ENCODE measurements at places on chromosomes 4 and X.

GRCh38 chrX:68914479-68914946, 85.7 kb downstream of the EFNB1 start:
- no peak for DNase-seq
- no peaks in the 10 kb centered on the region for H3K4me1 ChIP-seq
- H3K36me3 ChIP-seq, result no peaks in the 10 kb centered on the region

DNA sequence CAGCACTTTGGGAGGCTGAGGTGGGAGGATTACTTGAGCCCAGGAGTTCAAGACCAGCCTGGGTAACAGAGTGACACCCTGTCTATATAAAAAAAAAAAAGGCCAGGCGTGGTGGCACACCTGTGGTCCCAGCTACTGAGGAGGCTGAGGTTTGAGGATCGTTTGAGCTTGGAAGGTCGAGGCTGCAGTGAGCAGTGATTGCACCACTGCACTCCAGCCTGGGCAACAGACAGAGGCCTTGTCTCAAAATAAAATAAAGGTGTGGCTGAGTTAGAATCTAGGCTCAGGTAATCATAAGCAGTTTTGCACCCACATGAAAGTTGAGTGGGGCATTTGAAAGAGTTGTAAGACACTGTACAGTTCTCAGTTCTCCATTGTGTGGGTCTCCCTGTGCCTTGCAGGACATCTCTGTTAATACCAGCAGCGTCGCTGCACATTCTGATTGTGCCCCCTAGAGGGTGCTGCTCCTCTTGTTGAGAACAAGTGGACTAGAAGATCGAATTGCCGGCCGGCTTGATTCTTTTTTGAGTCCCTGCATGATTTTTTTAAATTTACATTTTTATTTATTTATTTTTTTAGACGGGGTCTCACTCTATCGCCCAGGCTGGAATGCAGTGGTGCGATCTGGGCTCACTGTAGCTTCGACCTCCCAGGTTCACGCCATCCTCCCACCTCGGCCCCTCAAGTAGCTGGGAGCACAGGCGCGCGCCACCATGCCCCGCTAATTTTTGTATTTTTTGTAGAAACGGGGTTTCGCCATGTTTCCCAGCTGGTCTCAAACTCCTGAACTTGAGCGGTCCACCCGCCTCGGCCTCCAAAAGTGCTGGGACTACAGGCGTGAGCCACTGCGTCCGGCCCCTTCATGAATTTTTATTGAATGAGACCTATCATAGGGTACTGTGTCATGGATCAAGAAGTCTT, 73.6 kb upstream of the RBMX start:
- no peak for DNase-seq
- H3K4me3 ChIP-seq, result no peak overlapping the region
- H3K4me1 ChIP-seq, result no peaks in the 10 kb centered on the region
- H3K27me3 ChIP-seq, result no peaks in the 10 kb centered on the region
- H3K27ac ChIP-seq, result no peak overlapping the region

DNA sequence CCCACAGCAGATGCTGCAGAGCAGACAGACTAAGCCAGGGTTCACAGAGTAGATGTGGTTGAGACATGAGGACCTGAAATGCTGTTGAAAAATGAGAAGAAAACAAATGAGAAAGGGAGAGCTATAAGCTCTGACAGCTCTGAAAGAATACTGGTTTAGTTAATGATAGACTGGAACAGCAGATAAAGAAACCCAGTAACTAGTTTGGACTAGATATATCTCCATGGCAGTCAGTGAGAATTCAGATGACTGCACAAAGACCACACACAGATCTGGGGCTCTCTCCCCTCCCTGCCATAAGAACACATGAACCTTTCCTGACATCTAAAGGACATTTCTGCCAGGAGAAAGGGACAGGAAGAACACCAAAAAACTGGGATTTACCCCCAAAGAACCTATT, 8.2 kb downstream of the NAA11 start:
- no peak overlapping the region for H3K27ac ChIP-seq
- H3K4me1 ChIP-seq, result no peaks in the 10 kb centered on the region
- no peaks in the 10 kb centered on the region for H3K36me3 ChIP-seq
- no peak for DNase-seq
- H3K4me3 ChIP-seq, result no peak overlapping the region

DNA sequence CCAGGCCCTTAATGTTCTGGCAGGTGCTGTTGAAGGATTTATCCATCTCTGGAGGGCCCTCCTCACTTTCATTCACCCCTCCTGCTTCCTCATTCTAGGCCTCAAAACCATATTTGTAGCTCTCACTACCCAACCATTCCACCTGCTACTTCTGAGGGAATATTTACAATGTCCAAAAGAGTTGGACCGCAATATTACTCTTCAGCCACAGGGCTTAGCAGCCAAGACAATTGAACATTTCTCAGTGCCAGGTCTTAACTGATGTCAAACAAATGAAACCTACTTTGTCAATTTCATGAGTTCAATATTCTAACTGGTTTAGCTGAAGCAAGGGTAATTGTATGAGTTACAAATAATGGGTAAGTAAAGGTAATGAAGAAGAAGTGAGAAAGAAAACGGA, 113.2 kb downstream of the ENOX2 start:
- no peaks in the 10 kb centered on the region for H3K4me1 ChIP-seq
- H3K4me3 ChIP-seq, result no peak overlapping the region
- DNase-seq, result no peak
- H3K27me3 ChIP-seq, result no peaks in the 10 kb centered on the region
- H3K36me3 ChIP-seq, result no peaks in the 10 kb centered on the region

DNA sequence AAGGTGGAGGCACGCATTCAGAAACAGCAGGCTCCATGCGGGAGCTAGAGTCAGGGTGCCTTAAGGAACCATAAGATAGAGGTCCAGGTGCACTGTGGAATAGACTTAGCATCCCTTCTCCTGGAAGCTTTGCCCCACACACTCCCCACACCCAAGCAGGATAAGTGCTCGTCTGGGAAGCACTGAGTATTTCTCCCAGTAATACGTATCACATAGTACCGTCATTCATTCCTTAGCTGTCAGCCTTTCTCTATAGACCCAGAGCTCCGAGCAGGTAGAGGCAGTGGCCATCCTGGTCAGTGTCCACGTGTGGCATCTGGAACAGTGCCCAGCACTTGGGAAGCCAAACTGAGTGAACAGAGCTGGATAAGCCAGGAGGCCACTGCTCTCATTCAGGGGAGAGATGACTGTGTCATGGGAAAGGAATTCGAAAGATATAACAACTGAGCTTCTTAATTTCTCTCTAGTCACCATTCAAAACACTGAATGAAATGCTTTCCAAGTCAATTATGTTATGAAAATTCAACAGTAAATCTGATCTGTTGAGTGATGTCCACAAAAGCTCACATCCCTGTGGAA, 9.9 kb downstream of the APBB2 start:
- no peaks in the 10 kb centered on the region for H3K36me3 ChIP-seq
- H3K4me3 ChIP-seq, result no peak overlapping the region
- no peak overlapping the region for H3K27ac ChIP-seq
- peaks cover 43% of the 10 kb centered on the region for H3K4me1 ChIP-seq
- no peak for DNase-seq

- H3K27me3 ChIP-seq, result no peaks in the 10 kb centered on the region
- no peaks in the 10 kb centered on the region for H3K36me3 ChIP-seq
- no peak overlapping the region for H3K27ac ChIP-seq
- no peak overlapping the region for H3K4me3 ChIP-seq
Observed at GRCh38 chr4:79073471-79073870, 134.2 kb upstream of the PAQR3 start.

DNA sequence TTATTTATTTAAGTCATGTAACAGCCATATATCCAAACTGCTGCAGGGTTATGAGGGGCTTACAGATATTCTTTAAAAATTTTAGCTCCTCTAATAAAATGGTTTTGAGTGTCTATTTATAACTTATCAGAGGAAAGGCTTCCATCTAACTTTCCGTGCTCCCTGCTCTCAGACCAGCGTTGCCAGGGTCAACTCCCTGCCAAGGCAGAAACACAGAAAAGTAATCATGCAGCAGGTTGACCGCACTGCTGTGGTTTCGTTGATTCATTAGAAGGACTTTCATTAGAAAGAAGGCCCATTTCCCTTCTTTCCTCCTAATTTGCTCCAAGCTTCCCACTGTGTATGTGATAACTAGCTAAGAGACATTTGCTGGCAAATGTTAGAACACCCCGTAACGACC, 33.9 kb downstream of the BCLAF3 start:
- H3K36me3 ChIP-seq, result no peaks in the 10 kb centered on the region
- no peaks in the 10 kb centered on the region for H3K27me3 ChIP-seq
- no peak overlapping the region for H3K27ac ChIP-seq
- no peak overlapping the region for H3K4me3 ChIP-seq
- no peaks in the 10 kb centered on the region for H3K4me1 ChIP-seq

- H3K36me3 ChIP-seq, result no peaks in the 10 kb centered on the region
- DNase-seq, result no peak
- H3K4me3 ChIP-seq, result no peak overlapping the region
Observed at GRCh38 chr4:54449999-54450398, 207.8 kb upstream of the KIT start.

DNA sequence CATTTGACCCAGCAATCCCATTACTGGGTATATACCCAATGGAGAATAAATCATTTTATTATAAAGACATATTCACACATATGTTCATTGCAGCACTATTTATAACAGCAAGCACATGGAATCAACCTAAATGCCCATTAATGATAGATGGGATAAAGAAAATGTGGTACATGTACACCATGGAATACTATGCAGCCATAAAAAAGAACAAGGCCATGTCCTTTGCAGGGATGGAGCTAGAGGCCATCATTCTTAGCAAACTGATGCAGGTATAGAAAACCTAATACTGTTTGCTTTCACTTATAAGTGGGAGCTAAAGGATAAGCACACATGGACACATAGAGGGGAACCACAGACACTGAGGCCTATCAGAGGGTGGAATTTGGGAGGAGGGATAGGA, 22.6 kb downstream of the RASSF6 start:
- no peaks in the 10 kb centered on the region for H3K27me3 ChIP-seq
- no peaks in the 10 kb centered on the region for H3K36me3 ChIP-seq
- no peak overlapping the region for H3K4me3 ChIP-seq
- no peak overlapping the region for H3K27ac ChIP-seq
- DNase-seq, result no peak

DNA sequence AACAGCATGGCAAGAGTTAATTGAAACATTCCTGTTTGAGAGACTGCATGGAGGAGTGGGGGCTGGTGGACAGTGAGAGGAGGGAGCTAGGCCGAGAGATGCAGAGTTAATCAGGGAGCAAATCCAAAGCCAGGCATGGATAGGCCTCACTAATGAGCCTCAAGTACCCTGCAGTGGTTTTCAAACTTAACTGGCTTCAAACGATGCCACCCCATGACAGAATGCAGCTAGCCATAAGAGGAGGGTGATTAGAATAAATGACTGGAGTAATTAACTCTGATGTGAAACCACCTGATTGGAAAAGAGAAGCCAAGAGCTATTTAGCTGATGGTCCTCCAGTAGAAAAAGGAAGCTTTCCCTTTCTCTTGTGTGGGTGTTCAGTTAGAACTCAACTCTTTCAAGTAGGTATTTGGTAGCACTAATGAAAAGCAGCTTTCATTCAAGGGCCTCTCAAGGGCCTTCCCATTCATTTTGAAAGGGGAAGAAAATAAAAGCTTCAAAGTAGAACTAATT, 215.4 kb upstream of the MAB21L2 start:
- no peak for DNase-seq
- H3K4me3 ChIP-seq, result no peak overlapping the region
- no peak overlapping the region for H3K27ac ChIP-seq
- no peaks in the 10 kb centered on the region for H3K36me3 ChIP-seq
- no peaks in the 10 kb centered on the region for H3K27me3 ChIP-seq
- H3K4me1 ChIP-seq, result no peaks in the 10 kb centered on the region

GRCh38 chr4:94372991-94373390, 30.4 kb upstream of the HPGDS start:
- H3K27ac ChIP-seq, result no peak overlapping the region
- no peaks in the 10 kb centered on the region for H3K36me3 ChIP-seq
- no peaks in the 10 kb centered on the region for H3K4me1 ChIP-seq
- H3K27me3 ChIP-seq, result no peaks in the 10 kb centered on the region
- no peak for DNase-seq

GRCh38 chr4:123622572-123622971, 226.0 kb downstream of the SPRY1 start:
- H3K27ac ChIP-seq, result no peak overlapping the region
- H3K27me3 ChIP-seq, result no peaks in the 10 kb centered on the region
- H3K36me3 ChIP-seq, result no peaks in the 10 kb centered on the region
- no peak for DNase-seq
- H3K4me3 ChIP-seq, result no peak overlapping the region

DNA sequence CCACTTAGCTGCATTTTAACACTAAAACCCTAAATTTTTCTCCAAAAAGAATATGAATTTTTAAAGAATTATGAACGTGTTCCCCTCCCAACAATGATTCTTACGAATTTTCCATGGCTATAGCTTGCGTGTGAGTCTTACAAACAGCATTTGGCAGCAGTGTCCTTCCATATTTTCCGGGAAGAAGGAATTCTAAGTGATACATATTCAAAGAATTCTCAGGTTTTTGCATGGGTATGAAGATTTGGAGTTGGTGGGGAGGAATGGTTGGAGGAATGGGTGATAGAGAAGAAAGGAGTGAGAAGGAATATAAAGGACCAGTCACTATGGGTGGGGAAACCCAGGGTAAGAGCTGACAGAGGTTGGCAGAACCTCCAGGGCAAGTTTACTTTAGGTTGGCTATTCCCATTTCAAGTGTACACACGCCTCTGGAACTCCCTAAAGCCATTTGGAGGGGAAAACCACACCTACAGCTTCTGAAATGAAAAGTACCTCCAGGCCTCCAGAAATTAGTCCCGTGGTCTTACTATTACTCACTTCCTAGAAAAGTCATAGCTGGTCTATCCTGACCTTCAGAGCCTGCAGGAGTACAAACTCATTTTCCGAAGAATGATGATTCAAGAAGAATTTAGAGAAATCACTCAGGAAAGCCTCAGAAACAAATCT, 420.8 kb upstream of the DIPK2B start:
- H3K27me3 ChIP-seq, result no peaks in the 10 kb centered on the region
- no peaks in the 10 kb centered on the region for H3K36me3 ChIP-seq
- no peak for DNase-seq
- H3K27ac ChIP-seq, result peak overlapping the region; percentile 55
- H3K4me1 ChIP-seq, result no peaks in the 10 kb centered on the region

Data from vagina (tissue), 2 donors.